ENCODE measurements at places on chromosomes 2 and 18.

DNA sequence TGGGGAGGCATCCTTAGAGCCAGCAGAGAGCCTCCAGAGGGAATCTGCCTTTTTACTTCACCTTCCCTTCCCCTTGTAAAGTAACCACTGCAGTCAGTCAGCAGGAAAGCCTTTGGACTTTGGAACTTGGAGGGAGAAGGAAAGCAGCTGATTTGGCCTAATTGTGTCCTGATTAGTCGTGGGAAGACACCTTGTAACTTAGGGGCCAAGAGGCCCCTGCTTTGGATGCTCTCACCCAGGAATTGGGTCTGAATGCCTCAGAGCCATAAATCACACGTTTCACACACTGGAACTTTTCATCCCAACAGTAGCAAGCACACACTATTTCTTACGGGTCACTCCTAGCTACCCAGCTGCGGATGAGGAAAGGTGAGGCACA, 81.0 kb upstream of the PPM1B start:
- no peak for DNase-seq

DNA sequence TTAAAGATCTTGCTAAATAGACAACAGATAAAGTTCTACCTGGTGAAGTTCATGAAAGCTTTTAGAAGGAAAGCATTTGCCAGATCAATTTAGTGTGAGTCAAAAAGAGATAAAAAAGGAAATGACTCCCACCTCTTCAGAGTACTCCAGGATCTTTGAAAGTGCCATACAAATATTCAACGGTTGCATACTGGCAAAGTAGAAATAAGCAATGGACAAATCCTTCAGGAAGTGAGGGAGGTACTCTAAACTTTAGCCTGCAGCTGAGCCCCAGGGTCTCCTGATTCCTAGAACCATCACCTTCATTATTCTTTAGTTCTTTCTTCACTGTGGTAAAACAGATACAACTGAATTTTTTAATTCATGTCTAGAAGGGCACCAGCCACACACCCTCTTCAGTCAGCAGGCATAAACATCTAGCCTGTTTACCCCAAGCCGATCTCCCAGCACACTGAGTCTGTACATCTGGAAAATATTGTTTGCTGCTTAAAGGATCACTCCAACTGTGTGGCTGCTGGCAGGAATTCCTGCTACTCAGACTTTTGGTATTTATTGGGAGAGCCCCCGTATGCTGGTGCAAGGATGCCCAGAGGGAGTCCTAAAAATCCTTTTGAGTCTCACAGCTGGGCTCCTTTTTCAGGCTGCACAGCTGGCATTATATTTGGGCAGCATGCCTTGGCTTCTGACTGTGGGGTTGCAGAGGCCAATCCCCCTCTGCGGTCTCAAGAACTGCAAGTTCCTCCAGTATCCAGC, 72.3 kb upstream of the SESTD1 start:
- DNase-seq = peak; percentile 71

DNA sequence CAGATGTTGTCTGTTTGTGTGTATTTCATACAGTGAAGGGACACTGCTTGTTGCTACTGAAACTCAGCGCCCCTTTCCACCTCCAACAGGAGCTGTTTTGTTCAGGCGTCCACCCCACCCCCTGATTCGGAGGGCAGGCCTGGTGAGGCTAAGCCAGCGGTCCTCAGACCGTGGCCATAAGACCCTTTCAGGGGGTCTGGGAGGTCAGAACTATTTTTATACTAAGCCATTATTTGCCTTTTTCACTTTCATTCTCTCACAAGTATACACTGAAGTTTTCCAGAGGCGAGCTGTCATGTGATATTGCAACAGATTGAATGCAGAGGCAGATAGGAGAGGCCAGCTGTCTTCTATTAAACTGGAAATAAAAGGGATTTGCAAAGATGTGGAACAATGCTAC, 39.7 kb upstream of the IGFBP5 start:
- no peak for DNase-seq

DNA sequence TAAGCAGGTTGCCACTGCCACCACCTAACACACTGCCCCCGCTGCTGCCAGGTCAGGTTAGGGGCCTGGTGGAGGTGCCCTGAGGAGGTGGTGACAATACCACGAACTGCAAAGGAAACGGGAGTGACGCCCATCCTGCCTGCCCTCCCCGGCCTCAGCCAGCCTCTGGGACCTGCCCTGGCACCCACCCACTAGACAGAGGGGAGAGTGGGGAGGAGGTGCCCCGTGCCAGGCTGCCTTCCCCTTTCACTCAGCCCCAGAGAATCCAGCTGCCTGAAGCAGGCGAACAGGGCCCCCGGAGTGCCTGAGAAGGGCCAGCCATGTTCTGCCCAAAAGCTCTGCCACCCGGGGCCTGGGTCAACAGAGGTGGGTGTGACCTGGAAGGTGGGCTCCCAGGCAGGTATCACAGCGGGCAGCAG, 44.5 kb upstream of the FOSL2 start:
- DNase-seq = no peak

DNA sequence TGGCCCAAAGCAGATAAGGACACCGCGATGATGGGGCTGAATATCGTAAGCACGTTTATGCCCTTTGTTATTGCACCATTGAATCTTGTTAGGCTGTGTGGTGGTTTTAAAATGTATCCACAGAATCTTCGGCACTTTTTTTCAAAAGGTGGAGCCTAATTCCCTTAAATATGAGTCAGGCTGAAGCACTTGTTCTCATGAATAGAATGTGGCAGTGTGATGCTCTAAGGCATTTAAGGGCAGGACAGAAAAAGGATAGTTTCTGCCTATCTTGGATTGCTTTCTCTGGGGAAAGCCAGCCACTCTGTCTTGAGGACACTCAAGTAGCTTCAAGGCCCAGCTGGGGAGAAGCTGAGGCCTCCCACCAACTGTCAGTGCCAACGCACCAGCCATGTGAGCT, 39.6 kb downstream of the ABCA12 start:
- DNase-seq = no peak

DNA sequence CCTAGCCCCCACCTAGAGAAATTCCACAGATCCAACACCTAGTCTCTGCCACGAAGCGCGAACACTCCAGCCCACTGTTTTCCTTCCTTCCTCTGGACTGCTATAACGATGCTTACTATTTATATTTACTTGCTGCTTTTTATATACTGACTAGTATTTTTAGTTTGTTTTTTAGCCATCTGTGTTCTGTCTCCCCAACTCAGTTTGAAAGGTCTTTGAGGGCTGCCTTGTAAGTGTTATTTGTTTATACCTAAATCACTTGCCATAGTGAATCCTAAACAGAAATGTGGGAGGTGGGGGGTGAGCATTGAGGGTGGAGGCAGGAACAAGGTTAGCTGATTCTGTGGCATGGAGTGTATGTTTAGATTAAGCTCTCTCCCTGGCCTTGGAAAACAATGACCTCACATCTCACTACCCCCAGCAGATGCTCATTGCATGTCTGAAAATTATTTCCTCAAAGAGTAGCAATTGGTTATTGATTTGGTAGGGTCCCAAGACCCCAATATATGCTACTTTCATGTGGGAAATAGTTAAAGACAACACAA, 1.1 kb upstream of the NCKAP5 start:
- no peak for DNase-seq

DNA sequence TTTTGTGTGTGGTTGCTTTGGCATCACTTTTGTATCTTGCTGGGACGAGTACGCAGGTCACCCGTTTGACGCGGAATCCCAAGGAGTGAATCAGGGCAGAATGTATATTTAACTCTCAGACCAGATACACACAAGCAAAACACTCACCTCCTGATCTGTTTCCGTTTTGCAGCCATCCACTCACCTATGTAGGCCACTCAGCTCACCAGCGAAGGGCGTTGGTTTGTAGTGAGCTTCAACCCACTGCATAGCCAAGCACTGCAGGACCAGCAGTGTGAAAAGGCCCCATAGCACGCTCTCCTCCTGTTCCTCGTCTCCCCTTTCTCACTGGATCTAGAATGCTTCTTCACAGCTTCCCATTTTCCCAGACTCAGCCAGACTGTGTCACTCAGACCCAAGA, 58.3 kb downstream of the ZNF532 start:
- no peak for DNase-seq

DNA sequence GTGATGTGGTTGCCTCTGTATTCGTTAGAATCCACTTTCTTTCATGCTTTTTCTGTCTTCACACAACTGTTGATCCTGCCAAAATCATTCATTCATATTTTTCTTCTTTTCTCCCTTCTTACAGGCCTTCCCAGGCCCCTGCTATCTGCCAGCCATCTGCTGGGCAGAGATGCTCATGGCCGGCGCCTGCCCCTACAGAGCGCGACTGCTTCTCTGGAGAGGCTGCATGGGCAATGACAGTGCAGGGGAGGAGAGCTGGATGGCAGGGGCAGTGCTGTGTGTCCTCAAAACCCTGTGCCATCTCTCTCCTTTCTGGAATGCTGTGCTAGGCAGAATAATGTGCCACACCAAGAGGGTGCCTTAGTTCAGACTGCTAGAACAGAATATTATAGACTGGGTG, 125.2 kb downstream of the INHBB start:
- no peak for DNase-seq

DNA sequence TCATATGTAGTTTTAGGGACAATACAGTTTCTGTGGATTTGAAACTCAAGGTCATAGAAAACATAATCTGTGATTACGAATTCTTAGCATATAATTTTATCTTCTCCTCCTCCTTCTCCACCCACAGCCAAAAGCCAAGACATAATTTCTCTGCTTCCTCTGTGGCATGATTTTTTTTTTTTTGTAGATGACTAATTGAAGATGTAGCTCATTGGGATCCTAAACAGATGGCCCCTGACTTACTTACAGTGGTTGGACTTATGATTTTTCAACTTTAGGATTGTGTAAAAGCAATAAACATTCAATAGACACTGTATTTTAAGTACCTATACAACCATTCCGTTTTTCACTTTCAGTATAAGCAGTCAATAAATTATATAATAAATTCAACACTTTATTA, 42.3 kb downstream of the FSIP2 start:
- DNase-seq = peak; percentile 1

DNA sequence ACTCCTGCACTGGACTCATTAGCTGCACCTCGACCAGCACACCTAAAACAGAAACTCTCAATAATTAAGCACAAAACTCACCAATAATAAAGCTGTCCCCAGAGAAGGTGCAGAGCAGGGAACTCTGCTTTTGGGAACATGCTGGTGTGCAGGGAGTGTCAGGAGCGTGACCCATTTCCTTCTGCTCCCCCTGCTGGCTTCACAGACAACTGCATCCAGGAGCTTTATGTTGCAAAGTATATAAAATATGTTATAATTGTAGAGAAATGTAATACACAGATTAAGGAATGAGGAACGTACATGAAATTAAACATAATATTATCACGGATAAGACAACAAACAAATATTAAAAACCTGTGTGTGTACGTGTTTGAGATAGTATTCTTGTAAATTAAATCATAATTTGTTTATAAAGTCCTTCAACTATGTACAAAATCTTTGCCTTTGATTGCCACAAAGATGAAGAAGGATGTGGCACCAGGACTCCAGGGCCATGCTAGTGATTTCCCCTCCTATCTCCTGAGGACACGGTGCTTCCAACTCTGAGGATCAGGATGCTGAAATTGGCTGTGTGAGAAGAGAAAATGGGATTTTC, 68.6 kb upstream of the MAL start:
- peak; percentile 13 for DNase-seq

DNA sequence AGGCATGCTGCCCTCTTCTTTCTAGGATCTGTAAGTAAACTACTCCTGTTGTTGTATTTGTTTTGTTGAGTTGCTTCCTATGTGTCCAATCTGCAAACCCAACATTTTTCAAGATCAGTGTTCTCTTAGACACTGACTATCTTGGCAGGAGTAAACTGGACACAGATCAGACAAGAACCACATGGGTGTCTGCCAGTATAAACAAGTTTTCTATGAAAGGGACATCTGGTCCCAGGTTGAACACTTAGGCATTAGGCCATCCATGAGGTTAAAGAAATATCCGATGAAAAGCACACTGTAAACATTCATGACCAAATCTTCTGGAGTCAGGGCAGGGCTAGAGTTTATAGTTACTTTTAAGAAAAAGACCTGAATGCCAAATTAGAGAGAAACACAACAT, 441.8 kb downstream of the NYAP2 start:
- DNase-seq = no peak

GRCh38 chr2:20990442-20991430, 53.1 kb downstream of the APOB start:
- DNase-seq = no peak

DNA sequence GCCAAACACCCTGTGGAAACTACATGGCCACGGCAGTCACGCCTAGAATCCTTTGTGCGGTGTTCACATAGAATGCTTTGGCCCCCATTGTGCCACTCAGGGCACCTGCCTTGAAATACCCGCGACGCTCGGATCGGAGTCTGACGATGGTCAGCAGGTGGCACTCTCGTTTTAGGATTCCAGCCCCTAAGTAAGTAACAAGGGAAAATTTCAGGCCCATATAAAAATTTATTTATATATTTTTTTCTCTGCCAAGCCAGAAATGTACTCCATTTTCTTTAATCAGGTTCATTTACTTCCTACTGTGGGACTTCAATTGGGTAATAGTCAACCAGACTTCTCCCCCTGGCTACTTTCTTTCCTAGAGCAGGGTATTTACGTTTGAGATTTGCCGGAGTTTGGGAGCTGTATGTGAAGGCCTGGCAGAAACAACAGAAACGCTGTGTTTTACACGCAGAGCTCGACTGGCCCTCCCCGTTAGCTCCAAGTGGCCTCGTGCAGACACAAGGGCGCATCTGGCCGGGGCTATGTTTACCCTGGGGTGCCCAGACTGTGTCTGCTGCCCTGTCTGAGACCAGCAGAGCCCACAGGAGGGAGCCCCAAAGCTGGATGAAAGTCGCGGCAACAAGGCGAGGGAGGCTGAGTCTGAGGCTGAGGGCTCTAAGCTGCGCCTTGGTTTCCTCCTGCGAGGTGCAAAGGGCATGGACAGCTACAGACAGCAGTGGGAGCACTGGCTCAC, 41.6 kb downstream of the LRRC30 start:
- peak; percentile 53 for DNase-seq

DNA sequence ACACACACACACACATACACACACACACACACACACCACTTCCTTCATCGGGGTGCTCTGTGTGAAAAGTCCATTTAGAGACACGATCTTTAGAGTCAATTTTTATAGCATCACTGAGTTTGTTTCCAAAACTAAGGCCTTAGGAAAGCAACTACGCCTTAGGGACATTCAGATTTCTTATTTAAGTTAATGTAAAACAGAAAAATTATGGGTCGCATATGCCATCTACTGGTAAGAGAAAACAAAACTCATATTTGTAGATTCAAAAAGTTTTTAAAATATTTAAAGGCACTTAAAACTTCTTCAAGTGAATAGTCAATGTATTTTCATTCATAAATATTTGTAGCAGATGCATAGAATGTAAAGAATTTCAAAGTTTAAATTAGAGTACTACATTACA, 166.2 kb downstream of the ATAD2B start:
- peak; percentile 37 for DNase-seq

DNA sequence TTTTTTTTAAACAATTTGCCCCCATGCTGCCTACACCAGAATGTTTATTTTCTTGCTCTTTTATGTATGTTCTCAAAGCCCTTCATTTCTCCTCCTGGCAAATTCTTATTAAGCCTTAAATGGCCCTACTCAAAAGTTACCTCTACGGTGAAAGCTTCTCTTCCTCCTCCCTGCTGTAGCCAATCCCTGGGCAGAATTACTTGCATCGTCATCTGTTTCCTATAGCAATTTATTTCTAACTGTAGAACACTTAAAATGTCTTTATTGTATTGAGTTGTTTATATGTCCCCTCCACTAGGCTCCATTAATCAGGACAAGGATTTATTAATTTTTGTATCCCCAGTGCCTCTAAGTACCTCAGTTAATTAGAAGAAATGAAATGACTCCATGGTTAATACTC, 2.5 kb upstream of the RAD51AP2 start:
- no peak for DNase-seq

GRCh38 chr2:201233812-201234662, 26.3 kb upstream of the CASP8 start:
- no peak for DNase-seq

Measured in stromal cell of bone marrow (primary cell).